ENCODE measurements at places on chromosomes 1 and 21.

DNA sequence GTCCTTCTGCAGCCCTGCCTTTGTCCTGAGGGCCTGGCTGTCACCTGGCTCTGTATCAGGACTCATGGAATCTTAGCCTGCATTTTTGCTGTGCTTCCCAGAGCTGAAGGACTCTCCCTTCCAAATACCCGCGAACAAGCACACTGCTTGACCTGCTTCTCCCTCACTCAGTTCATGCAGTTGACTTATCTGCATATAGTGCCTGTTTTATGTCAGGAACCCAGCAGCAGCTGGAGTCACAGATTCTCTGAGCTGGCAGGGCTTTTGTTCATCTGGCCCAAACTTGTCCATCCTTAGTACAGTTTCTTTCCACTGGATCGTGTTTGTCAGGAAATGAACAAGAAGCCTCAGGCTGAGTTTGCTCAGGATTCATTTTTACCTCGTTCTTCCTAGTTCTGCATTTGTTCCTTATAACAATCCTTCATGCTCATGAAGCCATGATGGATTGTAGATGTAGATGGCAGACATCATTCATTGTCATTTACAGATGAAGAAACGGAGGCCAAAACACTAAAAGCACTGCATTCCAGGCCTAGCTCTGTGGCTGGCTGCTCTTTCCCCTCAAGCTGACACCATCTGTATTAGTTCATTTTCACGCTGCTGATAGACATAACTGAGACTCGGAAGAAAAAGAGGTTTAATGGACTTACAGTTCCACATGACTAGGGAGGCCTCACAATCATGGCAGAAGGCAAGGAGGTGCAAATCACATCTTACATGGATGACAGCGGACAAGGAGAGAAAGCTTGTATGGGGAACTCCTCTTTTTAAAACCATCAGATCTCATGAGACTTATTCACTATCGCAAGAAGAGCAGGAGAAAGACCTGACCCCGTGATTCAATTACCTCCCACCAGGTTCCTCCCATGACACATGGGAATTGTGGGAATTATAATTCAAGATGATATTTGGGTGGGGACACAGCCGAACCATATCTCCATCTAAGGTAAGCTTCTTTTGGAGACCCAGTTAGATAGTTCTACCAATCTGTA, 150.9 kb downstream of the HIVEP3 start:
- DNase-seq = no peak

- DNase-seq = no peak
Observed at GRCh38 chr1:18299441-18300338, 181.0 kb upstream of the KLHDC7A start.

- no peak for DNase-seq
Observed at GRCh38 chr1:44587796-44588460, 86.4 kb downstream of the TMEM53 start.

- no peak for DNase-seq
Observed at GRCh38 chr1:169368406-169368769, 393 bp downstream of the BLZF1 start.

DNA sequence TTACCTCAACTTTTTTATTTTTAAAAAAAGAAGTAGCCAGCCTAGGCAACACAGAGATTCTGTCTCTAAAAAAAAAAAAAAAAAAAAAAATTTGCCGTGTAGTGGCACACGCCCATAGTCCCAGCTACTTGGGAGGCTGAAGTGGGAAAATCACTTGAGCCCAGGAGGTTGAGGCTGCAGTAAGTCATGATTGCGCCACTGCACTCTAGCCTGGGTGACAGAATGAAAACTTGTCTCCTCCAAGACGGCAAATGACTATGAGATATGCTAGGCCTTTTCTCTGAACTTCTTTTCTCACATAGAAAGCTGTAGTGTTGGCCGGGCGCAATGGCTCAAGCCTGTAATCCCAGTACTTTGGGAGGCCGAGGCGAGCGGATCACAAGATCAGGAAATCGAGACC, 24.7 kb upstream of the PTCH2 start:
- DNase-seq = no peak

- DNase-seq = no peak
Observed at GRCh38 chr1:34131396-34132160, 33.5 kb downstream of the CSMD2 start.

- DNase-seq = no peak
Observed at GRCh38 chr1:35559317-35559944, 1.8 kb downstream of the NCDN start.

DNA sequence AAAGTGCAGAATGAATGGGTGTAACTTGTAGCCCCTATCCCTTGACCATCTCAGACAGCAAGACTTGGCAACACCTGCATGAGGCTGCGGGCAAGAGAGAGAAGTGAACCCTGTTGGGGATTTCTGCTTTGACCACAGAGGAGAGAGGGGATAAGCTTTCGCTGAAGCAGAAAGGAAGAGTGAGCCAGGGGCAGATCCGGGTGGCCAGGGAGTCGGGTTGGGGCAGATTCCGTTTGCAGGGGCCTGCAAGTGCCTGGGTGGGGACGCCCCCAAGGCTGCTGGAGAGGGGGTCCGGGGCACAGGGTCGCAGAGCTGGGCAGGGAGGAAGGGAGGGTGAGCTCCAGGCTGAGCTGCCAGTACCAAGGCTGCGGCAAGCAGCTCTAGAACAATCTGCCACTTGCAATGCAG, 25.3 kb upstream of the PIK3CD start:
- DNase-seq = no peak

- no peak for DNase-seq
Observed at GRCh38 chr1:207349979-207350378, 28.5 kb downstream of the CD55 start.

DNA sequence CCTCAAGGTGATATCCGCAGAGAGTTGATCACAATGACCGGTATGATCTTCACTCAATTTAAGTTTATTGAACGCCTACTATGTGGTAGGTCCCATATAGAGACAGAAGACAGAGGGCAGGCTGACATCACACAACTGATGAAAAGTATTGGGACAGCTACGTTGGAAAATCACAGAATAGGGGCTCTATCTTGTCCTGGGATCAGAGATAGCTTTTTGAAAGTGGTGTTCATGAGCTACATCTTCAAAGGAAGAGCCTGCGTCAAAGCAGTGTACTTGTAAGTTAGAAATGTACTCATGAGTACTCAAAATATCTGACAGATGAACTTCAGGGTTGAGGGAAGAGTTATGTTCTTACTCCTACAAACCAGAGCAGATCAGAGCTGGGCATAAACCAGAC, 54.4 kb downstream of the GADD45A start:
- no peak for DNase-seq

- no peak for DNase-seq
Observed at GRCh38 chr1:207649865-207650580, 5.1 kb downstream of the CR1L start.

GRCh38 chr1:181090641-181091126, 2.2 kb downstream of the IER5 start:
- no peak for DNase-seq

GRCh38 chr1:221286399-221286798, 407.2 kb downstream of the HLX start:
- DNase-seq = no peak

All from activated T-helper 1 cell treated with Interleukin-2 at 50 U/mL for 16 hours (primary cell).